ENCODE measurements at places on chromosomes 16 and 17. TPM values are rescaled to one million over a fixed set of nuclear protein-coding genes. Genes with fewer than 3 reads are reported as not detected.

- DNase-seq, result no peak
These were observed 212.9 kb downstream of the CNTNAP4 start for GRCh38 chr16:76490036-76490639.

GRCh38 chr17:58911741-58912343 lies 156.2 kb downstream of the PPM1E start:
- DNase-seq, result no peak

- no peak for DNase-seq
These were observed 422.8 kb upstream of the CCL2 start for GRCh38 chr17:33832262-33832661.

DNA sequence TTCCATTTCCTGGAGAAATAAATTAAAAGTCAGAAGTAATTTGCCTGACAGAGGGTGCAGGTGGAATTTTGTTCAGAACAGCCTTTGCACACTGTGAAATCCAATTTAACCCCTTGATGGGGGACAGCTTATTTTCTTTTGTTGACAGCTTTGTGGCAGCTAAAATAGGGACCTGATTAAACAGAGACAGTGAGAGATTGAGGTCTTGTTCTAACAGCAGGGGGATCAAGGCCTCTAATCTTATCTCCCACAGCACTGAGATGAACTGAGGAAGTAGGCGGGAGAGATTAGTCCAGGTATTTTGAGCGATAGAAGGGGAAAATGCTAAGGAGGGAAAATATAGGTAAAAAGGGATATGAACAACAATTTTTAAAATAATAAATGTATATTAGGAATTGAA lies 1491.4 kb upstream of the GOT2 start:
- no peak for DNase-seq

Gene CFAP119
- total RNA-seq, result 2.8 TPM

Gene KRT33B
- total RNA-seq, result not detected

DNA sequence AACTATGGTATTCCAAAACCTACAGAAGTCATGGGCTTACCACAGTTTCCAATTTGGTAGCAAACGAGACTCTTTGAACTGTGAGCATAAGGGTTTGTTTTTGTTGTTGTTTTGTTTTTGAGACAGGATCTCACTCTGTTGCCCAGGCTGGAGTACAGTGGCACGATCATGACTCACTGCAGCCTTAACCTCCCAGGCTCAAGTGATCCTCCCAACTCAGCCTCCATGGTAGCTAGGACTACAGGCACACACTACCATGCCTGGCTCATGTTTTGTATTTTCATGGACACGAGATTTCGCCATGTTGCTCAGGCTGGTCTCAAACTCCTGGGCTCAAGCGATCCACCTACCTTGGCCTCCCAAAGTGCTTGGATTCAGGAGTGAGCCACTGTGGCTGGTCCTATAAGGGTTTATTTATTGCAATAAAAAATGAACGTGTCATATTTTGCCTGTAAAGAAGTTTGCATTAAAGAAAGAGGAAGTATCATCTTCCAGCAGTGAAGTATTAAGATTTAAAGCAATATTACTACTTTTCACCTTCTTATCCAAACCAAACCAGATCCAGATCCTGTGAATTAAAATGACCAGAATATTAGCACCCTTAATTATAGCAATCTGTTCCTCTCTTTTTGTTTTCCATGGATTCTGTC lies 37.2 kb downstream of the KCNJ2 start:
- DNase-seq, result no peak

- DNase-seq, result no peak
These were observed 3.4 kb downstream of the ANKRD40CL start for GRCh38 chr17:50763716-50764475.

Gene SMTNL2
- total RNA-seq, result not detected

DNA sequence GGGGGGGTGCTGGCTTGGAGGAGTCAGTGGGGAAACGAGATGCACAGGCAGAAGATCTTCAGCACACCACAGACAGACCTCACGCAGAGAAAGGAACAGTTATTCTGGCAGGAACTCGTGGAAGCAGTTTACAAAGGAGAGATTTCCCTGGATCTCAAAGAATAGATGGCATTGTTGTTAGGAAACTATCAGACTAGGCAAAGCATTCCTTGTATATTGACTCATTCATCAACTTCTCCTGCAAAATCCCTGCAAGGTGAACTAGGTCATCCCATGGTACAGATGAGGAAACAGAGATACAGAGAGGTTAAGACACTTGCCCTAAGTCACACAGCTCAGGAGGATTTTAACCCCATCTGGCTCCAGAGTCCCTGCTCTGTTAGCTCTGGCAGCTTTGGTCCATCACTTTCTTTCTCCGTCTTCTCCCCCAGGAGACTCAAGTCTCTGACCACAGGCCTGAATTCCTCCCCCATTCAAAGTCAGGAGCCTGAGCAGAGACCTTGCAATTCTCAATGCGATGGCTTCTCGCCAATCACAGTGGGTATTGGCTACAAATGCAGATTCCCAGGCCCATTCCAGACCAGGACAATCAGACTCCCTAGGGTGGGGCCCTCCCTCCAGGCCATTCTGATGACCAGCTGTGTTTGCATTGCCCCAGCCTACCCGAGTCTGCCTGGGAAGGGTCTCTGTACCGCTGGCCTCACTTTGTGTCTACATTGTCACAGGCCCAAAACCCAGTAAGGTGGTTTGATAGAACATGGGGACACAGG lies 56.4 kb downstream of the LITAF start:
- no peak for DNase-seq

DNA sequence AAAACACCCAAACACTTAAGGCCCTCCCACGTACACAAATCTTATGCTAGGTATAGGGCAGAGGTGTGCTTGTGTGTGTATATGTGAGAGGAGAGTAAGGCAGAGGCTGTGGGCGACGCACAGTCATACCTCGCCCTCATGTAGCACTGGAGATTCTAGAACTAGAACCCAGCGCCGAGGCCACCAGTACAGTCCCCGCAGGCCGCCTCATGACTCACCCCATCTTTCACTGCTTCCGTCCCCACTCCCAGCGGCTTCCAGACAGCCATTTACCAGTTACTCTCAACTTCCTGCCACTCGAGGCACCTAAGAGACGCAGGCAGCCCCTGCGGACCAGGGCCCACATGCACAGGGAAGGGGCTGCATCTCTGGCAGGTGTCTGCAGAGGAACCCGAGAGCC lies 23.2 kb upstream of the CYTH1 start:
- DNase-seq, result peak; percentile 77

DNA sequence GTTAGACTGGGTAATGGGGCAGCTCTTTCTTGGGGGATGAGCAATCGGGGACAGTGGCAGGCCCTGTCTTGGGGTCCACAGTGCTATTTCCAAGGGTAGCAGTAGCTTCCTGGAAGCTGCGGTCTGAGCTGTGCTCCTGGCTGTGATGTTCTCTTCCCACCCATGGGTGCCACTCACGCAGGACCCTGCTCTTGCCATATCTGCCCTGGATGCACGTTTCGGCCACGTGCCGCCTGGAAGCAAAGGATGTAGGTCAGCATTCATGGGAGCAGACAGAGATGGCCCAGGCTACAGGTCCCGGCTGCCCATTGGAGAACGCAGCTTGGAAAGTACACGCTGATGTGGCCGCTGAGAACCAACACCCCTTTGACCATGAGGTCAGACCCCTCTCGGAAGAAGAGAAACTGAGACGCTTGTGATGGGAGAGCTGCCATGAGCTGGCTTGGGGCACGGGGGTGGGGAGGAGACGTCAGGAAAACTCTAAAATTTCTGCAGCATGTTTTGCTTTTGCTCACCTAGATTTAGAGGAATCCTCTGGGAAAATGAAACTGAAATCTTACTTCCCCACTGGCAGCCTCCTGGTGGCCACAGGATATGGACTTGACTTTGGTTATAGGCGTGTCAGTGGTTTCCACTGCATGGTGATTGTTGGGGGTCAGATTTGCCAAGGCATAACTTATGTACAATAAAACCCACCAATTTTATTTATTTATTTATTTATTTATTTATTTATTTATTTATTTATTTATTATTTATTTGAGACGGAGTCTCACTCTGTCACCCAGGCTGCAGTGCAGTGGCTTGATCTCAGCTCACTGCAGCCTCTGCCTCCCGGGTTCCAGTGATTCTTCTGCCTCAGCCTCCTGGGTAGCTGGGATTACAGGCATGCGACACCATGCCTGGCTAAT lies 36.2 kb upstream of the IRF8 start:
- no peak for DNase-seq

GRCh38 chr17:2735896-2736295 lies 13.6 kb downstream of the CCDC92B start:
- DNase-seq, result no peak
